ENCODE measurements at places on chromosomes 5 and 9.
A peak's percentile ranks its signal among the peaks of the same experiment; 100 is the strongest.

- DNase-seq: no peak
Observed at GRCh38 chr9:123778232-123778902, 151.6 kb downstream of the DENND1A start.

- DNase-seq: no peak
Observed at GRCh38 chr5:116528519-116529234, 45.9 kb downstream of the SEMA6A start.

DNA sequence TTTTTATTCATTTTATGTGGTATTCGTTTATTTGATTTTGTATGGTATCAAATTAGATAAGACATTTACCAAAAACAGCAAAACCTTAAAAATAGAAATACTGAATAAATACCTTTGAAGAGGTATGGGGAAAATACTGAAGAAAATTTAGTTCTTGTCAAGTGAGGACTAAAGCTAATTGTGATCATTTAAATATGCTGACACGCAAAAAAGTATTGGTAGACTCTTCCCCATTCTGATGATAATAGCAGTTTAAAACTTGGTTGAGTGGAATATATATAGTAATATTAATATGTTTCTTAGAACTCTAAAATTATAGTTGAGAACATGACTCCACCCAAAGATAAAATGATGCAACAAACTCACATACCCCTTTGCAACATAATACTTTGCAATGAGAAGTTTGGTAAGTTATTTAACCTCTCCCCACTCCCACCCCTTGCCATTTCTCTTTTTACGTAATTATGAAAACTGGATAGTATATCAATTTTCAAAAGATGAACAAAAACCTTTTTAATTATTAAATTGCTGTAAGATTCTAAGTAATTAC, 30.1 kb upstream of the SNX24 start:
- DNase-seq: no peak

GRCh38 chr5:116660929-116661328, 86.3 kb upstream of the SEMA6A start:
- DNase-seq: no peak

DNA sequence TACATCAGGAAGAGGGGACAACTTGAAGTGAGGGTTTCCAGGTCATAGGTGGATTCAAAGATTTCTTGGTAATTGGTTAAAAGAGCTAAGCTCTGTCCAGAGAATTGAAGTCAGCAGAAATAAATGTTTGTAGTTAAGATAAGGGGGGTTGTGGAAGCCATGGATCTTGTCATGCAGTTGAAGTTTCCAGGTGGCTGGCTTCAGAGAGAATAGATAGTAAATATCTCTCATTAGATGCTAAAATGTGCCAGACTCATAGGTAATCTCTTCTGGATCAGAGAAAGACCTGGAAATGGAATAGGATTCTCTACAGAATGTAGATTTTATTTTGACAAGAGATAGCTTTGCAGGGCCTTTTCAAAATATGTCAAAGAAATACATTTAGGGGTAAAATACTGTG, 491.7 kb downstream of the PRR16 start:
- DNase-seq: no peak

DNA sequence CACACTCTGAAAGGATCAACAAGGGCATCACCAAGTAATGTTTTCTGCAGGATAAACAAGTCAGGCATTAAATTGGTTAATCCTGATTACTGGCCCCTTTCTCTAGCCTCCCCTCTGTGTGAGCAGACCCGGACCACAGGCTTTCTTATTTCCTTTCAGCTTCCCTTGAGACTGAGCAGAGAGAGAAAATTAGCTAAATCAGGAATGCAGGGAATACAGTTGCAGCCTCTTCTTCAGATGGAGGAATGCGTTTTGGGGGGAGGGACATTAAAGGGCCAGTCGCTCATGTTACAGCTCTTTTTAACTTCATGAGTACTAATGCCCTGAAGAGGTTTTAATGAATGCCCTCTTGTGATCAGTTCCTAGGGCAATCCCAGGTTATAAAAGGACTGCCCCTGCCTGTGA, 19.8 kb downstream of the PCDHAC2 start:
- no peak for DNase-seq

DNA sequence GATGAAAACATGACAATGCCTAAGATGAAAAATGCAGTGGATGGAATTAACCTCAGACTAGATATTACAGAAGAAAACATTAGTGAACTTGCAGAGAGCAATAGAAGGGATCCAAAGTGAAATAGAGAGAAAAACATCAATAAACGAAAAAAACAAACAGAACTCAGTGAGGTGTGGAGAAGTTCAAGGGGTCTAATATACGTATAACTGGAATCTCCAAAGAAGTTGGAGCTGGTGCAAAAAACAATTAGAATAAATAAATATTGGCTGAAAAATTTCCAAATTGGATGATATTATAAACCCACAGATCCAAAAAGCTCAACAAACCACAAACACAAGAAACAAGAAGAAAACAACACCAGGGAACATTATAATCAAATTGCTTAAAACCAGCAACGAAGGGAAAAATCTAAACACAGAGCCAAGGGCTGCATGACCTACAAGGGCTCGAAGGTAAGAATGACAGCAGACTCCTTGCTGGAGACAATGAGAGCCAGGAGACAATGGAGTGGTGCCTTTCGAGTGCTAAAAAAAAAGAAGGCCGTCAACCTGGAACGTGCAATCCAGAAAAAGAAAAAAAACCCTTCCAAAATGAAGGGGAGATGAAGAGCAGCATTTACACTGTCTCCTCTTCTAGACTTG, 11.8 kb downstream of the FAM163B start:
- peak; percentile 36 for DNase-seq

GRCh38 chr5:54700986-54701578, 183.5 kb downstream of the SNX18 start:
- no peak for DNase-seq

DNA sequence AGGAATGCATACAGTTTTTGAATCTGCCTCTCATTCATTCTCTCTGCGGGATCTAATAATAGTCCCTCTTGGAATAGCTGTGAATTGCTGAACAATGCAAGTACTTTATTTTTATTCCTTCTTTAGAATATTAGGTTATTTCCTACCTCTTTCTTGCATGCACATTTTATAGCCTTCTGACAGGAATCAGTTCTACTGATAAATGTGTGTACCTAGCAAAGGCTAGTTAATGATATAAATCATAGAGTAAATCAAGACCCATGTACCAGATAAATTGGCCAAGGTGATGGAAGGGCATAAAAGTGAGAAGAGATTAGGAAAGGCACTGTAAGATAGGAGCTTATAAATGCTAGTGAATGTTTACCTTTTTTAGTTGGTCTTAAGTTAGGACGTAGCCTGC, 19.2 kb upstream of the UGCG start:
- no peak for DNase-seq

- no peak for DNase-seq
Observed at GRCh38 chr5:73495772-73496335, 2.4 kb upstream of the BTF3 start.

DNA sequence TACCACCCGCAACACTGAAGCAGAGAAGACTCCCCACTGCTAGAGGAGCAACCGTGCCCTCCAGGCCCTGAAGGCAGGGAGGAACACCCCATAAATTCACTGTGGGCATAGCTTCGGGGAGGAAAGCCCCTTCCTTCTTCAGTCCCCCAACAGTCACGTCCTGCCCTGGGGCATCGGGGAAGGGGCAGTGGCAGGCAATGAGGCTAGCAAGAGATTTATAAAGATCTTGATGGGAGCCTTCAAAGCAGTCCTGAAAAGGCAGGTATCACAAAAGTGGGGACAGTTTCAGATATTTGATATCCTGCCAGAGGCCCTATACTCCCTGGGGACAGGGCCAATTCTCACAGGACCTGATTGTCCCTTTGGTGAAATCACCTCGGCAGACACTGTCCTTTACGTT, 16.9 kb upstream of the TRIM14 start:
- DNase-seq: no peak
